ENCODE measurements at places on chromosomes 2 and 18. TPM values are rescaled to one million over a fixed set of nuclear protein-coding genes. Genes with fewer than 3 reads are reported as not detected.

DNA sequence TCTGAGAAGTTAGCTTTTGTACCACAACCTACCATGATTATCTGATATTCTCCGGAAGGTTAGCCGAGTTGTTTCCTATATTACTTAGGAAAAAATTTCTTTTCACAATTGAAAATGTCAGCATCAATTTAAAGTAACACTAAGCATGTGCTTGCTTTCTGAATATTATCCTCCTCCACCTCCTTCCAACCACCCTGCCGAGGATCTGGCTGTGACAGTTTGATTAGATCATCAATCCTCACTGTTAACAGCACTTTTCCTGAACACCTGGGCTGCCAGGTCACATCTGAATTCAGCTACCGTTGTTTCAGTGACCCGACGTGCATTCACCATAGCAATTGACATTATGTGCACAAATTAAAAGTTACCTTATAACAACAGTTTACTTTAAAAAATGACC is 207.0 kb downstream of the ZNF407 start:
- no peak overlapping the region for H3K4me3 ChIP-seq
- H3K4me1 ChIP-seq, result no peaks in the 10 kb centered on the region
- no peaks in the 10 kb centered on the region for H3K36me3 ChIP-seq

- H3K36me3 ChIP-seq, result no peaks in the 10 kb centered on the region
- DNase-seq, result no peak
- H3K4me3 ChIP-seq, result no peak within 1 kb of the TSS
These were observed at the start of gene GULP1 for GRCh38 chr2:188291617-188292347. Gene GULP1 (plus strand): TSS chr2:188291874. CDS start chr2:188477703, 185,829 bp downstream.

DNA sequence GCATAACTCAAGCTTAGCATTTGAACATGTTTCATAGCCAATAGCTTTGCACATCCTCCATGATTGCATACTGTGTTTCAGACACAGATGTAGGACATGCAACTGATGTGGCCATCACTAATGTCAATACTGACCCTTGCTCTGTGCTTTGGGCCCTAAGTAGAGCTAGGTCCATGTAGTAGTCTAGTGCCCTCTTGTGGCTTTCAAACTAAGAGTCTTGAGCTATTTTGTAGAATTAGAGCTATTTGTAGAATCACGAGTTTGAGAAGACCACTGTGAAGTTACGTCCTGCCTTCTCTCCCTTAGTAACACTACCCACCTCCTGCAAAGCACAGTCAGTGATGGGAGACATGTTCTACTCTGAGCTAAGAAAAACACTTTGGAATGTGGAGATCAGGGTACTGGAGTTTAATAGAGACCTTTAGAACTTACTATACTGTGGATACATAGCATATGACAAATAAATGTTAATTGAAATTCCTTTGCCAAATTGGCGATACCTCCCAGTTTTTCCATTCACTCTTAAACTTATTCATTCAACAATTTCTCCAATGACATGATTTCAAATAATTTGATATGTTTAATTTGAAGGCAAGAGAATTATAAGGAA is 306.5 kb upstream of the TNP1 start:
- H3K27ac ChIP-seq, result no peak overlapping the region
- H3K4me1 ChIP-seq, result no peaks in the 10 kb centered on the region
- DNase-seq, result no peak
- no peak overlapping the region for H3K4me3 ChIP-seq
- no peaks in the 10 kb centered on the region for H3K36me3 ChIP-seq

GAD1 gene
- not detected for total RNA-seq

PLEK gene
- total RNA-seq, result 3.7 TPM

DNAJC5G gene
- not detected for total RNA-seq

ARHGAP28 gene
- not detected for total RNA-seq

LCT gene
- 0.05 TPM for total RNA-seq
